ENCODE measurements at places on chromosomes 2 and 18.

DNA sequence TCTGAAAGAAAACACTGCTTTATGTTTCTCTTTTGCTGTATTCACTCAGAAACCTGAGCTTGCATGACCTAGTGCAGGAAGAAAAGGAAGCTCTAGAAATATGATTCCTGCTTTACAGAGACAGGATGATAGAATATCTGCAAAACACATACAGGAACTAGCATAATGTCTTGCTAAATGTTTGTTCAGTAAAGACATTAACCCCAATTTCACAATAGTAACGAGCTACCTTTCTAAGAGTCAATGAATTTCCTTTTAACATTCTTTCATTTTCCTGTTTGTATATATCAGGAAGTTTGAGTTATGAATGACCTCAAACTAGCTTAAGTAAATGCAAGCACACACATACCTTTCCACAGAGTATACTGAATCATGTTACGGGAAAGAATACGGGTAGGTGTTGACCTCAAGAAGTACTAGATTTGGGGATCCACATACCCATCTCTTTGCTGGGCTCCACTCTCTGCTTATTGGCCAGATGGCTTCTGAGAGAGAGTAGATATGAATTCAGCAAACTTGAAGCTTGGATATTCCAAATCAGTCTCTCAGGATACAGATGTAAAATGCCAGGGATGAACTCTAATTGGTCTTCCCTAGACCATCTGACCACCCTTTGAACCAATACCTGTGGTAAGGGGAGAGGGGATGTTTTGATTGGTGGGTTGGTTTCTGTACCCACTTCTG, 18.2 kb upstream of the ACSL3 start:
- DNase-seq: no peak

GRCh38 chr2:79292239-79292957, 132.8 kb upstream of the REG3A start:
- DNase-seq: no peak

DNA sequence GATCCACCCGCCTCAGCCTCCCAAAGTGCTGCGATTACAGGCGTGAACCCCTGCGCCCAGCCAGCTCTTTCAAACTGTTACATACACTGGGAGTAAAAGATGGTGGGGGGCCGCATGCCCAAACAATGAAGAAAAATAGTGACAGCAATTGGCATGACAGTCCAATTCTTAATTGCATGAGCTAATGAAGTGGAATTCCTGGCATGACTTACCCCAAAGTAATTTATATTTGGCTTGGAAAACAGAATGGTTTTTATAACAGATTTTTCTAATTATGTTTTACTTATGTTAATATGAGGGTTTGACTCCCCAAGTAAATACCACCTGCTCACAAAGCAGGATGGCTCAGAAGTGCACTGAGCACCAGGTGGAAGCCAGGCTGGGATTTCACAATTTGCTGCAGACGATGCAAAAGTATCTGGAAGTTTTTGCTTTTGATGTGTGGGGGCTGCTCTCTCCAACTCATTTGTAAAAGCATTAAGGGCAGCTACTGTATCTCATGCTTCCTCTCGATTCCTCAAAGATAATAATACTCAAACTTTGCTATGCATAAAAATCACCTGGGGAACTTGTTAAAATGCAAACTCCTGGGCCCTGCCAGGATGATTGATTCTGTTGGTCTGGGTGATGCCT, 24.0 kb upstream of the ATG16L1 start:
- no peak for DNase-seq

- no peak for DNase-seq
Observed at GRCh38 chr18:31232775-31233424, 70.2 kb upstream of the DSC1 start.

- DNase-seq: no peak
Observed at GRCh38 chr18:8218197-8218596, 391.0 kb upstream of the RAB12 start.

DNA sequence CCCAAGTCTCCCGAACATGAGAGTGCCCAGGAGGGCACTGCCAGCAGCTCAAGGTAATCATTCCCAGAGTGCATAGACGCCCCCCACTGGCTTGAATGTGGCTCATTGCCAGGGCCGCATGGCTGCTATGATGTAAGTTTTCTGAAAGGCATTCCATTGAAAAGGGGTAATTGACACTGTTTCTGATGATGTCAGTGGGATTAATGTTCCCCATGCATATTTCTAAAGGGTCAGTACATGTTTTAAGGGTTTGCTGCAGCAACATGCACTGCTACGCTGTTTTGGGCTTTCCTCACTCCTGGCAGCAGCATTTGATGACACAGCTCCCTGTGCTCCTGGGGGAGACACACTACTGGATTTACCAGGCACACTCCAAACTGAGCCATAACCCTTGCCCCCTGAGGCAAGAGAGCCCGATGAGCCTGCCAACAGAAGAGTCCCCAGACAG, 36.7 kb downstream of the KIAA2012 start:
- no peak for DNase-seq

DNA sequence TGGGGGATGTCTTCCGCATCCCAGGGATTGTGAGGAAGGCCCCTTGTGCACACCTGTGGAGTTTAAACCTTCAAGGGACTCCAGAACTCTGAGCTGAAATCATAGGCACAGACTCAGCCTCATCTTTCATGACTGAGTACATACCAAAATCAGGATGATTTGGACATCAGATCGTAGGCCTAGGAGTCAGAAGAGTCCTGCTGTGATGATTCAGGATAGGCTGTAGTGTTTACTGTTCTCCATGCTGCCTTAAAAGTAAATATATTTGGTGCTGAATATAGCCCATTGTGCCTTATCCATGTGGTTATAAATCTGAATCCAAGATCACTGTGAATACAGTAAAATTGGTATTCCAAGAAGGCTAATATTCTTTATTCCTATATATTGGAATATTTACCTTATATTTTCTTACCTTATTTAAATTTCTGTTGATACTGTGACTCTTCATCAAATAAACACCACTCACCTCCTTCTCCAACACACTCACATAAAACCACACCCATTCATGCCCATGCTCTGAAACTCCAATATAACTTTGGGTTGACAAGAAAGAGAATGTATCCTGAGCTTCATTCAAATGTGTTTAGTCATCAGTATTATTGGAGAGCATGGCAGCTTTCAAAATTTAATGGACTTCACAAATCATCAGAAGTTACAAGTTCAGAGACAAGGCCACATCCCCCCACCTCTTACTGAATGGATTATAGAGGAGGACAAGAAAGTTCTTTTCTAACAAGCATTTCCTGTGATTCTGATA, 561.4 kb upstream of the LINC00305 start:
- DNase-seq: no peak

DNA sequence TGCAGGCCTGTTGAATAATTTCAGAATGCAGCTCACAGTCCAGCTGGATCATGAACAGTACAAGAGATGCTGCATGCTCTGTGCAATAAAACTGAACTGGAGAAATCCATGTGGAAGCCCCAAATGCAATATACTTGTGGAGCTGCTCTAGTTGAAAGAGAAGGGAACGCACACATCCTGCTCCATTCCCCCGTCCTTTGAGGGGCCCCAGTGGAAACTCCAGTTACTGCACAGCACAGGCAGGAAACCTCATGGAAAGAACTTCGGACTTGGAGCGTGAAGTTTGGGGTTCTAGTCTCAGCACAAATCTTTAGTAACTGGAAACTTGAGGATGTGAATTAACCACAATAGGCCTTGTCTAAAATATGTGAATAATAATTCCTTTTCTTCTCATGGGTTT, 73.2 kb downstream of the PLA2R1 start:
- DNase-seq: no peak

DNA sequence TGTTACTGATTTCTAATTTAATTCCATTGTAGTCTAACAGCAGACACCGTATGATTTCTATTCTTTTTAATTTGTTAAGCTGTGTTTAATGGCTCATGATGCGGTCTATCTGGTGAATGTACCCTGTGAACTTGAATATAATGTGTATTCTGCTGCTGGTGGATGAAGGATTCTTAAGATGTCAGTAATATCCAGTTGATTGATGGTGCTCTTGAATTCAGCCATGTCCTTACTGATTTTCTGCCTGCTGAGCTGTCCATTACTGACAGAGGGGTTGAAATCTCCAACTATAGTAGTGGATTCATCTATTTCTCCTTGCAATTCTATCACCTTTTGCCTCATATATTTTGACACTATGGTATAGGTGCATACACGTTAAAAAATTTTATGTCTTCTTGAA, 373.3 kb upstream of the RAB12 start:
- no peak for DNase-seq

DNA sequence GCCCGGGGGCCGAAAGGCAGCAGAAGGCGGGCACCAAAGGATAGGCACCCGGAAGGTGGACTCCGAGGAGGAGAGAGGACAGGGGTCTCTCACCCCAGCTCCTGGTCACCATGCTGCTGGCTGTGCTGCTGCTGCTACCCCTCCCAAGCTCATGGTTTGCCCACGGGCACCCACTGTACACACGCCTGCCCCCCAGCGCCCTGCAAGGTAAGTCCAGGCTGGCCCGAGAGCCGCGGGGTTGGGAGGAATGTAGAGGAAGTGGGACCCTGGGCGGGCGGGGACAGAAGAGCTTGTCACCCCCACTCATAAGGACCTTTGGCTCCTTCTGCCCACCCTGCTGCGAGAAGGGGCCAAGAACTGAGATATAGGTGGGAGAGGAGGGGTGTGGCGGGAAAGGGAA, 301 bp downstream of the PRSS56 start:
- DNase-seq: no peak

DNA sequence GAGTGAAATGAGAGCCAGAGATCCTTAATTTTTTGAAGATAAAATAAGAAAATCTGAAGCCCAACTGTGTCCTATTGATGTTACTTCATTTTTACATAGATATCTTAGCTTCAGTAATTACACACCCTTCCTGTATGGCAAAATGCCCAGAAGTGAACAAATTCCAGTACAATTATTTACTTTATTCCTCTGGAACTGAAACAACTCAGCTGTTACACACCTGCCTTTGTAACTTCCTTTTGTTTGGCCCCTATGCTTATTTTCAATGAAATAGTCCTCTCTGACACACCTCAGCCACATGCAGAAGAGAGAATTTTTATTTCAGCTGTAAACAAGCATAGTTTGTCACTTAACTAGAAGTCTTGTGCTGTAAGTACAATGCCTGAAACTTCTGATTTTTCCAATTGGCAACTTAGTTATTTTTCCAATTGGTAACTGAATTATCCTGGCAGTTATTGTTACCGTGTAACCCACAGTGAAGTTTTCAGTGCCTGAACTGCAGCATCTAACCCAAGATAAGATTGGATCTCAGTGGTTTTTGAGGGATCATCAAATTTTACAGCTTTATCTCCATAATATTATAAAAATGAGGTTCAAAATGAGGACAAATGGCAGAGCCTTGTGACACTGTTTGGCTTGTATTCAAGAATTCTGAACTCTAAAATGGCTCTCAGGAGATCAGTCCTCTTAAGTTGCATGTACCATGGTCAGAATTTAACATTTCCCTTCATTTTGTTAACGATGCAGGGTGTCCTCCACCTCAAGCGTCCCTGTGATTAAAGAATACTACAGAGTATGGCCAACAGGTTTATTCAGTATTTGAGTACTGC, 82.6 kb downstream of the PKP4 start:
- DNase-seq: no peak

GRCh38 chr2:195413422-195413821, 243.6 kb upstream of the SLC39A10 start:
- no peak for DNase-seq

DNA sequence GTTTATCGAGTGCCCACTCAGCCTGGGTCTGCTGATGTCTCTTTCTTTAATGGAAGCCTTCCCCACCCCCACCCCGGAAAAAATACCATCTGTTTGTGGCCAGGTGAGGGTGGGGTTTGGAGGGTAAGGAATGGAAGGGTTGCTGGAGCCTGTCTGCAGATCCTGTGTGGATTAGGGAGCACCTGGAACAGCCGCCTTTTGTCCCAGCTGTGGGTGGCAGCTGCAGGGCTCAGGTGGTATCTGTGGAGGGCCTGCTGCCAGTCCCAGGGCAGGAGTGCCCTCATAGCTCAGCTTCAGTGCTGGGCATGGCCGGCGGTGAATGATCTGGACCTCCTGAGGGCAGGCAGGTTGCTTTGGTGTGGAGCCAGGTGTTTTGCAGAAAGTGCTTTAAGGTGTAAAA, 45.3 kb downstream of the IMPA2 start:
- DNase-seq: no peak

GRCh38 chr2:113032737-113033136, 19.9 kb downstream of the IL36B start:
- DNase-seq: no peak

- no peak for DNase-seq
Observed at GRCh38 chr2:149399934-149400615, 69.7 kb downstream of the LYPD6 start.

- DNase-seq: no peak
Observed at GRCh38 chr2:237260039-237260620, 153.8 kb downstream of the COL6A3 start.

GRCh38 chr2:136238286-136239078, 120.5 kb upstream of the CXCR4 start:
- peak; percentile 18 for DNase-seq

DNA sequence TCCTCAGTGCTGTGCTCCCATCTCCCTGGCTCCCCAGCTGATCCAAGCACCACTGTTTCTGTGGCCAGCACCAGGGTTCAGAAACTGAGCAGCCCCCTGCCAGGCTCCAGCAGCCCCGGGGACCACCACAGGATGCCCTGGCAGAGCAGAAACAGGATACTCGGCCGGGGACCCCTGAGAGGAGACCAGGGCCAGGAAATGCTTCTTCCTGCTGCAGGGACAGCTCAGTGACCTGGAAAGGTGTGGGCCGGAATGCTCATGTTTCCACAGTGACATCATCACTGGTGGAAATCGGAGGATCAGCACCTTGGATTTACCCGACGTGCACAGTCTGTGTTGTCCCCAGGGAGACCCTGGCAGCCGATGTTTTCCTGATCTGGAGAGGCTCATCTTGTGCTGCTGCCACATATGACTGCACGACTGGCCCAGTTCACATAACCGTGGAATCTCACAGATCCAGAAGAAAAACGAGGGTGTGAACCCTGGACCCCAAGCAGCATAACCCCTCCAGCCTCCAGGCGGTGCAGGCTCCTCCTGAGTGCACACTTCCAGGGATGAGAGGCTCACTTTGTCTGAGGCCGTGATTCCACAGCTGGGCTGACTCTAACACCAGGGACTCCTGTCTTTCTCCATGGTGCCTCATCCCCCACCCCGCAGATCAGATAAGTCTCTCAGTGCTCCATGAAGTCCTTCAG, 58.0 kb downstream of the DDX1 start:
- DNase-seq: no peak

GRCh38 chr18:50836521-50836957, 16.7 kb upstream of the MRO start:
- no peak for DNase-seq

DNA sequence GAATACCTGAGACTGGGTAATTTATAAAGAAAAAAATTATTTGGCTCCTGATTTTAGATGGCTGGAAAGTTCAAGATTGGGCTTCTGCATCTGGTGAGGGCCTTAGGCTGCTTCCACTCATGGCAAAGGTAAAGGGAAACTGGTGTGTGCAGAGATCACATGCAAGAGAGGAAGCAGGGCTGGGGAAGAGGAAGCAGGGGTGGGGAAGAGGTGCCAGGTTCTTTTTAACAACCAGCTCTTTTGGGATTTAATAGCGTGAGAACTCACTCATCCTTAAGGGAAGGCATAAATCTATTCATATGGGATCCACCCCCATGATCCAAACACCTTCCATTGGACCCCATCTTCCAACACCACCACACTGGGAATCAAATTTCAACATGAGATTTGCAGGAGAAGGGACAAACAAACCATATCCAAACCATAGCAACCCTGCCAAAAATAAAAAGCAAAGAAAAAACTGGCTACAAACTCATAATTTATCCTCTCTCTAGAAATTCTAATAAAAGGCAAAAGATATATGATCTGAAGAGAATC, 30.4 kb downstream of the PRKRA start:
- peak; percentile 5 for DNase-seq

Data from GDM1 (cell line).